ENCODE measurements at places on chromosomes 3 and 15.

- no peak for DNase-seq
Observed at GRCh38 chr3:52570076-52570475, 33.7 kb downstream of the UQCC5 start.

- no peak for DNase-seq
Observed at GRCh38 chr3:175432376-175433025, 573.4 kb downstream of the NAALADL2 start.

- DNase-seq: no peak
Observed at GRCh38 chr15:58490086-58490887, 58.5 kb downstream of the LIPC start.

GRCh38 chr3:150371741-150372254 lies 36.3 kb upstream of the TSC22D2 start:
- DNase-seq: no peak

- DNase-seq: no peak
Observed at GRCh38 chr15:29736744-29737020, 85.6 kb downstream of the TJP1 start.

- no peak for DNase-seq
Observed at GRCh38 chr15:42510258-42511006, 15.0 kb downstream of the SNAP23 start.

GRCh38 chr3:52046186-52046901 lies 10.0 kb downstream of the DUSP7 start:
- no peak for DNase-seq

- DNase-seq: no peak
Observed at GRCh38 chr15:65887565-65887964, 18.3 kb downstream of the RAB11A start.

DNA sequence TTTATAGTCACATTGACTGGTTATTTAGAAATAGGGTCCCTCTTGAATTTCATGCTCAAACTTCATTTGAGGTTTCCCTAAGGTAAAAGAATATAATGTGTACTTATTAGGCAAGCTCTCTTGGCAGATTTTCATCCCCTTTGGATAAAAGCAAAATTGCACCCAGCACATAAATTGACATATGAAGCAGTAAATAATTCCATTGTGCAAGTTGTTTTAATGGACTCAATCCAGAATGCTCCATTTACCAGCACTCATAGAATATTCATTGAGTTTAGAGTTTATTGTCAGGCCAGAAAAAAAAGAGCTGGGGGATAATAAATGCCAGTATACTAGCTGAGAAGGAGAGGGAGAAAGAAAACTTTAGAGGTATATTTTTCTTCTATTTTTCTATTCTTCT lies 136.8 kb downstream of the TPRG1 start:
- DNase-seq: no peak

DNA sequence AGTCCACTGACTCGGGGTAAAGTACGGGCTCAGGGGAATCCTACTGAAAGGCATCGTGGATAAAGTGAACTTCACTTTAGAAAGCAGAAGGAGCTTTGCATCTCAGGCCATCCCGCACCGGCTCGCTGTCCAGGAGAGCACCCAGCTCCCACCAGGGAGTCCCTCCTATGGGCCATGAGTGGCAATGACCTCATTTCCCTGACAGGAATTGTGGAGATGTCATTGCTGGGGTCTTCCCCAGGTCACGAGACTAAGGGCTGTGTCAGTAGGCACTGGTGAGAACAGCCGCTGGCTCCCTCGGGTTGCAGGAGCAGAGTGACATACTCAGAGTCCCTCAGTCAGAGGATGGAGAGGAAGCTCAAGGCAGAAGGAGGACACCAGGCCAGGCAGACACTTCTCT lies 97.3 kb downstream of the XXYLT1 start:
- DNase-seq: no peak

DNA sequence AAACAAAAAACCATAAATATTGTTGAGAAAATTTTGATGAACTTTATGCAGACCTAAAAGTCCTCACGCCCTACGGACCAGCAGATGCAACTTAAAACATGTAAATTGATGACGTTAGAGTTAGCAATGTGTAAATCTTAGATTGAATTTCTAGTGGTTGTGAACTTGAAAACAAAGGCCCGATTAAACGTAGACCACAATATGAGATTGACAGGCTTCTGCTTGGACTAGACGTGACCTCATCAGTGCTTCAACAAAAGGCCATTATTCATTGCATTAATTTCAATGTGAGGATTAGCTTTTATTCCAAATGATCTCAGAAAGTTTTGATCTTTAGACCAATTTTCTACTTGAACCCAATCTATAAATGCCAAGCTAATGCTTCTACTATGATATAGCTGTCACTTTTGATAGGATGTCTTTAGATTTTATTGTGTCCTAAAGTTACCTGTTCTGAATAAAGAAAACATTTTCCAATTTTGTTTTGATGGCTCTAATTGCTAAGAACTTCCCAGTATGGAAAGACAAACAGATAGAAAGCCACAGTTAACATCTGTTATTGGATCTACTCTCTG lies 55.4 kb upstream of the SPPL2A start:
- no peak for DNase-seq

DNA sequence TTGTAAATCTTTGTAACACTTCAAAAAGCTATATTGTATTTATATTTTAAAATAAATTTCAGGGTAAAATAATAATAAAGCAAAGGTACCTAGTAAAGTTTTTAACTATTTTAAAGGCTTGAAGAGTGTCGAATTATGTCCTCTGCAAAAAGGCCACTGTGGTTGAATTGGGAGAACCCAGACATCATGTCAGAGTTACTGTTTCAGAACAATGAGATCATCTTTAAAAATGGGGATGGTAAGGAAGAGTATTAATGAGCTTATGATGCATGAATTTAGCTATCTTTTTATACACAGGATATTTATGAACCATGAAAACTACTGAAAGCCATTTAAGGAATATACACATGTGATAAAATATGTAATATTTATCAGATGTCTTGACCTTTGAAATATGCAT lies 26.3 kb downstream of the KCNMB3 start:
- no peak for DNase-seq

All from hematopoietic multipotent progenitor cell treated with erythropoietin and hydrocortisone succinate and interleukin-3 and kit ligand, for 8 days (in vitro differentiated cells).